ENCODE measurements at places on chromosomes 1 and 21.

GRCh38 chr21:38241029-38241740 lies 15.6 kb upstream of the KCNJ15 start:
- no peak for DNase-seq

DNA sequence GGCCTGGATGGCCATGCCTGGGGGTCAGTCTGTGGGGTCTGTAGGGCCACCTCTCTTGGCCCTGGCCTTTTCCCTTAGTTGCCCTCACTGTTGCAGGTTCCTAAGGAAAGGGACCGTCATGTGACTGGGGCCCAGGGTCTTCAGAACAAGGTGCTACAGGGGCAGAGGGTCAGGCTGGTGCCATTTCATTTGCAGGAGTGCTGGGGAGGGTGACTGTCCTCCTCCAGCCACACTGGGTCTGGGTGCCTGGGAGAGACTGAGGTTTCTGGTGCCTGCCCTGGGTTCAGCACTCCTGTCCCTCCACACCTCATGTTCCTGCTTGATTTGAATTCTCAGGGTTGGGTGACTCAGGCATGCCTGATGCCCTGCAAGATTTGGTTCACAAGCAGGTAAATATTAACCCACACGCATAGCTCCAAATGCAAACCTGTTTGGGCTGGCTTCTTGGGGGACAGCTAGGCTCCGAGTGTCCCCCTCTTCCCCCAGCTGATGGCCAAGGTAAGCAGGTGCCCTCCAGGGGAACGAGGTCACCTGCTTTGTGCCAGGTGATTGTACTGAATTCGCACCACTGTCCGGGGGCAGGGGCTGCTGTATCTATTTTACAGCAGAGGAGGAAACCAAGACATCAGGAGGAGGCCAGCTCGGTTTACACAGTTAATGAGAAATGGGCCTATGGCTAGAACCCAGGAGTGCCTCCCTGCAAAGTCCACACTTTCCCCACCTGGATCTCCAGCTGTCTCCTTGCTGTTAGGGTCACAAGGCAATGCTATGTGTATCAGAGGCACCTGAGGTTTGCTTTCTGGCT lies 20.3 kb downstream of the ARHGEF10L start:
- DNase-seq: no peak

- no peak for DNase-seq
Measured at GRCh38 chr1:62508187-62508758, 71.4 kb downstream of the USP1 start.

- DNase-seq: no peak
Measured at GRCh38 chr1:111909030-111909429, 80.4 kb downstream of the KCND3 start.

DNA sequence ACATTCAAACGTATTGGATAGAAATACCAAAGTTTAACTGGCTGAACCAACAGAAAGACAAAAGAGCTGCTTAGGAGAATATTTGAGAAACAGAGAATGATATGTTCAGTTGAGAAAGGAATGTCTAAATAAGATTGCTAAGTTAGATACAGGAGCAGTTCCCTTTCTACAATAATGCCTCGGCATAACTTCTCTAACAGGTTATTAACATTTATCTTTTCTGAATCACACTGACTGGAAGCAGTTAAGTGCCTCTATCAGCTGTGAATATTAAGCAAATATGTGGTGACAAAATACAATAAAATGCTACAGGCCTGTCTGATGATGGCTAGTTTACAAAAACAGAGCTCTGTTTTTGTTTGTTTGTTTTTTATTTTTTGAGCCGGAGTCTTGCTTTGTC lies 121.9 kb downstream of the KCNK1 start:
- no peak for DNase-seq

- no peak for DNase-seq
Measured at GRCh38 chr1:63486629-63487028, 36.4 kb downstream of the ITGB3BP start.

GRCh38 chr1:227388214-227389168 lies 70.2 kb upstream of the CDC42BPA start:
- DNase-seq: no peak

- no peak for DNase-seq
Measured at GRCh38 chr1:66696771-66697170, 55.5 kb upstream of the DYNLT5 start.

DNA sequence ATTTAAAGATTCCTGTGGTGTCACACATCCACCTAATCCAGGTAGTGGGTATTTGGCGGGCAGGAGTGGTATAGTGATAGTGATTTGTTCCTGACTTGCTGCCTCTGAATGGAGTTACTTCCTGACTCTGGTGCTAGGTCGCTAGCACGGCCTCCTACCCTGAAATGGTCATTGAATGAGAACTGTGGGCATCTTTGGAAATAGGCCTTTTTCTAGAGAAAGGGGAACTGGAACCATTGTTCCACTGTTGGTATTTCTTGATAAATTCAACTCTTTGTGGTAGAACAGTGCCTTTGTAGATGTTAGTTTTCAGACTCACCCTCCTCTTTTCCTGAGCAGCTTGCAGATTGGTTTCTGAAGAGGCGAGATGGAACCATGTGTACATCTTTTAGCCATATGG lies 1.5 kb downstream of the QSOX1 start:
- no peak for DNase-seq

DNA sequence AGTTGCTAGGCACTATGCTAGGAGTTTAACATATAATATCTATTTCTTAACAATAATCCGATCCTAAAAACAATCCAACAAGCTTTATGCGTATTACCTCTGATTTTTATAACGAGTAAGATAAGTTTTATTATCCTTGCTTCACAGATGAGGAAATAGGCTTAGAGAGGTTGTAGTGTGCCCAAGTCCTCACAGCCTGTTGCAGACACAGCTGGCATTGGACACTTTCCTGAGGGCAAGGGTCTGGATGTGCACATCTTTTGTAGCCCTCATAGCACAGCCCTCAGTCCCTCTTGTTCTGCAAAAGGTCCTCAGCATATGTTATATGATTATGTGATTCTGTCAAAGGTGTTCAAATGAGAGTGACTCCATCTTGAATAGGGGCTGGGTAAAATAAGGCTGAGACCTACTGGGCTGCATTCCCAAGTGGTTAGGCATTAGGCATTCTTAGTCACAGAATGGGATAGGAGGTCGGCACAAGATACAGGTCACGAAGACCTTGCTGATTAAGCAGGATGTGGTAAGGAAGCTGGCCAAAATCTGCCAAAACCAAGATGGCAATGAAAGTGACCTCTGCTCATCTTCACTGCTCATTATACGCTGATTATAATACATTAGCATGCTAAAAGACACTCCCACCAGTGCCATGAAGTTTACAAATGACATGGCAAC lies 75.7 kb upstream of the F3 start:
- no peak for DNase-seq

DNA sequence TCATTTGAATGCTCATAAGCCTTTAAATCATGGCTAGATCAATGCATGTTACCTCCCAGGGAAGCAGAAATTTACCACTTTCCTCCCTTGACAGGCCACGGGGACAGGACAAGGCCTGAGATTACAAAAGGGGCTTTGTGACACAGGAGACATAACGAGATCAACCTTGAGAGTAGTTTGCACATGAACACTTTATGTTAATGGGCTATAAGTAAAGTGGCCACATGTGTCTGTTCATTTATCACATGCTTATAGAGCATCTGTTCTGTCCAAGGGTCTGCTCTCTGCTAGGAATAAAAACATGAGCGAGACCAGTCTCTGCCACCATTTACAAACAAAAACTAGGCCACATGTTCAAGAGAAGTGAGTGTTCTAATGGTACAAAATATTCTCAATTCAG lies 144.1 kb upstream of the C8B start:
- DNase-seq: no peak

DNA sequence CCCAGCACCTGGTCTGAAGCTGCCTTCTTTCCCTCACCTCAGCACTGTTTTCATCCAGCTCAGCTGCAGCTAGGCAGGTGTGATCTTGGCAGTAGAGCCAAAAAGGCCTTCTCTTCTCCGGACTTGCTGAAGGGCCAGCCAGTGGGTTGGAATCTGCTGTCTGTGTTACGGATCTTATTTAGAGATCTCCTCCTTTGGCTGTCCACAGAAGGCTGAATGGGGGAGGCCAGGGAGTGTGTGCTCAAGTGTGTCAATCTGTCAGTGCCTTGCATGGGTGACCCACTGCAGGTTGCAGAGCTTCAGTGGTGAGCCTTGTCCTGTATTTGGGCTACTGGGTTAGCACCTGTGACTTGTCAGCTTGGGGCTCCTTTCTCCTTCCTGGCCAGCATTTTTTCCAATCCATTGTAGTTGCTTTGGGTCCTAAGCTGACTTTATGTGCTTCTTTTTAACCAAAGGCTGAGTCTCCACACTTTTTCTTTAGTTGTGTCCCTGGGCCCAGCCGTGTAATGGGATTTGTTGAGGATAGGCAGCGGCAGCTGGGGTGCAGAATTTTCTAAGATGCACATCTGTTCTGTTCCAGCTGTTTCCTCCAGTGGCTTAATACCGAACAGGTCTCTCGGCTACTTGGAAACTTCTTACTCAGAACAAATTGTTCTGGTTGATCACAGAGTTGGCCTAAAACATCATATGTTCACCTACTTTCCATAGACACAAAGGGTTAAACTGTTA lies 126.8 kb downstream of the PEX14 start:
- no peak for DNase-seq

GRCh38 chr1:237700181-237700580 lies 190.5 kb downstream of the ZP4 start:
- no peak for DNase-seq

GRCh38 chr1:168202941-168203654 lies 22.7 kb upstream of the SFT2D2 start:
- no peak for DNase-seq

GRCh38 chr1:112536561-112536960 lies 27.8 kb downstream of the WNT2B start:
- DNase-seq: no peak

GRCh38 chr1:156540955-156541354 lies 31.4 kb downstream of the IQGAP3 start:
- no peak for DNase-seq

- no peak for DNase-seq
Measured at GRCh38 chr1:45730075-45730779, 20.2 kb downstream of the IPP start.

GRCh38 chr1:157025385-157025784 lies 20.2 kb downstream of the ARHGEF11 start:
- DNase-seq: no peak

GRCh38 chr1:181135815-181136737 lies 47.6 kb downstream of the IER5 start:
- DNase-seq: no peak

- DNase-seq: no peak
Measured at GRCh38 chr1:214014730-214015129, 27.0 kb downstream of the PROX1 start.
